ENCODE measurements at places on chromosomes 5 and 9. TPM values are rescaled to one million over a fixed set of nuclear protein-coding genes. Genes with fewer than 3 reads are reported as not detected.

Gene GOLM1
- 176 TPM for polyA plus RNA-seq

Gene PITX1
- polyA plus RNA-seq = not detected

Gene ANKDD1B
- 7.4 TPM for polyA plus RNA-seq

- no peak for DNase-seq
Observed at GRCh38 chr5:99765011-99765410, 770.2 kb upstream of the FAM174A start.

Gene CORO2A
- polyA plus RNA-seq = 0.23 TPM

DNA sequence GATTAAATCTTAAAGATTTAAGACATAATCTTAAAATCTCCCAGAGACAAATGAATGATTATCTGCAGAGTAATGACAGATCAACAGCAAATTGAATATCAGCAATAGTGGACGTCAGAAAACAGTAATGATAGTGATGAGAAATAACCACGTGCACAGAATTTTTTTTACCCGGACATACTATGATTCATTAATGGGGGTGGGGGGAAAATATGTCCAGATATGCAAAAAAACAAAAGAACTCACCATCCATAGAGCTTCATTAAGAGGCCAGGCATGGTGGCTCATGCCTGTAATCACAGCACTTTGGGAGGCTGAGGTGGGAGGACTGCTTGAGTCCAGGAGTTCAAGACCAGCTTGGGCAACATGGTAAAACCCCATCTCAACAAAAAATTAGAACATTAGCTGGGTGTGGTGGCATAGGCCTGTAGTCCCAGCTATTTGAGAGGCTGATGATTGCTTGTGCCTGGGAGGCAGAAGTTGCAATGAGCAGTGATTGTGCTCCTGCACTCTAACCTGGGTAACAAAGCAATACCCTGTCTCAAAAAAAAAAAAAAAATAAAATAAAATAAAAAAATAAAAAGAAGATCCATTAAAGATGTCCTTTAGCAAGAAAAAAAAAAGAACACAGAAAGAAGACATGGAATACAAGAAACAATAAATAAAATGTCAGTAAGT lies 30.9 kb upstream of the SHOC1 start:
- DNase-seq = no peak

- DNase-seq = no peak
Observed at GRCh38 chr5:15850939-15851341, 328.7 kb downstream of the MARCHF11 start.

DNA sequence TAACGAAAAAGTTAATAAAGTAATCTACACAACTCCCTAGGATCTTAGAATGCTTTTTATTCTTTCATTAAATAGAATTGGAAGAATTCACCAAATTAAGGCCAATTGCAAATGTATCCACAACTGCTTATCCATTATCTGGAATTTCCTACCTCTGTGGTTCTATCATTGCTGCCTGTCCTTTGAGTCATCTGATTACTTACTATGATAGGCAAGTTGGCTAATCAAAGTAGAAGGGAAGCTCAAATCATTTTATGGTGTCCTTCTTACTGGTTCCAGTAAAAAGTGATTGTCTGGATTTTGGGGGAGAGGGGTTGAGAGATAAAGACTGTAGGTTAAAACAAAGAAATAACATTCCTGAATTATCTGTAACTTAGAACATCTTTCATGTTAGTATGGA lies 161.4 kb upstream of the GNA14 start:
- DNase-seq = no peak

DNA sequence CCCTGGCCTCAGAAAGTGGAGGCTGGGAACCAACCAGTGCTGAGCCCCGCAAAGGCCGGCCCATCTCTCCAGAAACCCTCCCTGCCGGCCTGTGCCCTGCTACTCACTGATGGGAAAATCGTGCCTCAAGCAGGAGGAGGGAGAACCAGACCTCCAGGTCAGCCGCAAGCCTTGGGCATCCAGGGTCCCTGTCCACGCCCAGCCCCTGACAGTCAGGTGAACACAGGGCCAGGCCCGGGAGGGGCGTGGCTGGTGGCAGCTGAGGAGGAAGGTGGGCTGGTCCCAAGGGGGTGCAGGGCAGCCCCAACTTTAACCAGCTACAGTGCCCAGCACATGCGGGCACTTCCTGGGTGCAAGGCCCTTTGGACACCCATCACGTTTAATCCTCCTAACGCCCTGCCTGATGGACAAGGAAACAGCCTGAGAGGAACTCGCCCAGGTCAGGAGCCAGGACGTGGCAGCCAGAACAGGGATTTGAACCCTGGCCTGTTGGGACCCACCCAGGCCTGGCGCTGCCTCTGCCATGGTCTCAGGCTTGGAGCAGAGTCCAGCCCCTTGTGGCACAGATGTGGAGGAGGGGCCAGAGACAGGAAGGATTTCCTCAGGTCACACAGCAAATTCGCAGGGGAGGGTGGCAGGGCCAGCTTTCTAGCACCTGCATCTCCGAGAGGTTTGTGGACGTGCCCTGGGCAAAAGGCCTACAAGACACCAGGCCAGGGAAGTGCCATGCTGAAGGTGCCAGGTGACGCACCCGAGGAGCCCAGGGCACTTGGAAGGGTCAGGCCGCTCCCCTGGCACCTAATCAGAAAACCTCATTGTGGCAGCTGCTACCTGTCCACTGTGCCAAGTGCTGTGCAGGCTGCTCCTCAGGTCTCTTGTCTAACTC lies 4.5 kb downstream of the RALGDS start:
- DNase-seq = no peak

Gene C5
- 16.9 TPM for polyA plus RNA-seq

Gene WDR55
- polyA plus RNA-seq = 20.6 TPM

- no peak for DNase-seq
Observed at GRCh38 chr9:99966716-99967115, 60.3 kb downstream of the STX17 start.

- DNase-seq = no peak
Observed at GRCh38 chr9:77142366-77142765, 35.0 kb upstream of the VPS13A start.

Data from left renal pelvis (tissue), 4 donors.